Stimulated activated CD8-positive, alpha-beta memory T cell treated with anti-CD3 and anti-CD28 coated beads, Interleukin-15, amount 100 ng/mL, for 1 hour (primary cell): ENCODE measurements at places on chromosomes 4 and X.

DNA sequence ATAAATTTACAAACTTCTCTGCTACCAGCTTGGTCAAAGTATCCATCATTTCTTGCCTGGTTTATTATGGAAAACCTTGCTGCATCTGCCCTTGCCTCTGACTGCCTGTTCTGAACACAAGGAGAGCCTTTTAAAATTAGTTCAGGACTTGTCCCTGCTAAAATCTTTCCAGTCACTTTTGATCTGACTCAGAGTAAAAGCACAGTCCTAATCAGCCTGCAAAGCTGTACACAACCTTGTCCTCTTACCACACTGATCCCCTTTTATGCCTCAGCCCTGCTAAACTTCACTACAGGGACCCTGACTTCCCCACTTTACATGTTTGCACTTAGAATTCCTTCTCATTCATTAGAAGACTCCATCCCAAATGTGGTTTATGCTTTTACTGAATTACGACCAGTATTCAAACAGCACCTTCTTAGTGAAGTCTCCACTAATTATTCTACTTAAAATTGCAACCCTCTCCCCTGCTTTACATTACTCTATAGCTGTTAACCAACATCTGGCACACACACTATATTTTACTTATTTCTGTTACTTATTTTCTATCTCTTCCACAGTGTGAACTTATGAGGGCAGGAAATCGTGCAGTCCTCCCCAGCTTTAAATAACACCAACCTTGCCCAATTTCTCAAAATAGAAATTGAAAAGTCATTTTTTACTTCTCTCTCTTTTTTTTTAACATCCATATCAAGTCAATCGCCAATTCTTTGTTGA, 6.3 kb downstream of the GABRA4 start:
- no peak for DNase-seq

GRCh38 chr4:176123710-176124407, 58.2 kb downstream of the WDR17 start:
- DNase-seq: no peak

DNA sequence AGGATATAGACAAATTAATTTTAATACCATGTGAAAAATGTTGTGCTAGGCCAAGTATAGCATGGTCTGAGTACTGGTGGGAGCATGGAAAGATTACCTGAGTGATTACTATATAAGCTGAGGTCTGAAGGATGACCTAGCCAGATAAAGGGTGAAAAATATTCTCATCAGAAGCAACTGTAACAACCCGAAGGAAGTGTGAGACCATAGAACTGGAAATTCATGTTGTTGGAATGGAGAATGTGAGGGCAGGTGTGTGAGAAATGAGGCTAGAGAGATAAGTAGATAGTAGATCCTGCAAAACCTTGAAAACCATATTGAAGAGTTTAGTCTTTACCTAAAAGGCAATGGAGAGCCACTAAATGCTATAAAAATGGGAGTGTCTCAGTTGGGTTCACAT, 71.5 kb downstream of the ARFIP1 start:
- DNase-seq: no peak

DNA sequence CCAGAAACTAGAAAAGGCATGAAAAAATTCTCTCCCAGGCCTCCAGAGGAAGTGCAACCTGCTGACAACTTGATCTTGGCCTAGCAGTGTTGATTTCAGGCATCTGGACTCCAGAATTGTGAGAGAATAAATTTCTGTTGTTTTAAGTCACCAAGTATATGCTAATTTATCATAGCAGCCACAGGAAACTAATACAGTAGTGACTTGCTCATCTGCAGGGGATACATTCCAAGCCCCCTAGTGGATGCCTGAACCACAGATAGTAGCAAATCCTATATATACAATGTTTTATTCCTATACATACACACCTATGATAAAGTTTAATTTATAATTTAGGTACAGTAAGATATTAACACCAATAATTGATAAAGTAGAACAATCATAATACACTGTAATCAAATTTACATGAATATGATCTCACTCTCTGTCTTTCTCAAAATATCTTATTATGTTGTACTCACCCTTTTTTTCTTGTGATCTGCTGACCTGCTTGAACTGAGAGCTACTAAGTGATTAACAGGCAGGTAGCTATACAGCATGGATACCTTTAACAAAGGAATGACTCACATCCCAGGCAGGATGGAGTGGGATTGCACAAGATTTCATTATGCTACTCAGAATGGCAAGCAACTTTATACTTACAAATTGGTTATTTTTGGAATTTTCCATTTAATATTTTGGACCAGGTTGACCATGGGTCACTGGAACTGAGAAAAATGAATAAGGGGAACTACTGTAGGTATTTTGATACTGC, 501.1 kb downstream of the KCNIP4 start:
- no peak for DNase-seq

GRCh38 chr4:35695003-35695402, 549.3 kb downstream of the ARAP2 start:
- DNase-seq: no peak

DNA sequence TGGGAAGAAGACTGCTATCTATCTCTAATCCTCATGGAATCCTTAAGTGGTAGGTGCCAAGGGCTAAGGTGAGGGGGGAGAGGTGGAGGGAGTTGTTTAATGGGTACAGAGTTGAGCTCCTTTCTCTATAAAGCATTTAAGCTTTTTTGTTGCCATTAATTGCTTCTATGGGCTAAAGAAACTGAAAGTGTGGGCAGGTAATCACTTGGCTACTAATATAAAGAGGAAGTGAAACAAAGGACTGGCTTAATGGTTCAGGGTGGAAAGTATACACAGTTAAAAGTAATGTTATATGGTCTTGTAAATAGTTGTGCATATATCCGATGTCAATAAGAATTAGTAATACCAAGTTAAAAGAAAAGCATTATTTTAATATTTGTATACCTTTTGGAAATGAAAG, 83.9 kb downstream of the POLA1 start:
- DNase-seq: no peak

DNA sequence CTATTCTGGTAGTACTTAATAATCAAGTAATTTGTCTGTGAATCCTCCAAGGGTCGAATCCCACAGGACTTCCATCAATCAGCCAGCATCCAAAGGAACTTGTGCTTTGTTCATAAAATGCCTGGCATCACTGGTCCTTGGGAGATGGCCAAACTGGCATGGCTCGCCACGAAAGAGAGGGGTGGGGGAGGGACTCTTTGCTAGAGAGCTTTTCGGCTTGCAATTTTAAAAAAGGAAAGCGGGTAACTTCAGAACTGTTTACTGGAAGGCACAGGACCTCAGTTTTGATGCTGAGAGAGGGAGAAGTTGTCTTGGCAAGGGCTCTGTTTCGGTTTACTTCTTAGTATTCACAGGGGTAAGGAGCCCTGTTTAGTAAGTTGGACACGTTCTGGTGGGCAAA, 79.4 kb upstream of the FHL1 start:
- DNase-seq: no peak

DNA sequence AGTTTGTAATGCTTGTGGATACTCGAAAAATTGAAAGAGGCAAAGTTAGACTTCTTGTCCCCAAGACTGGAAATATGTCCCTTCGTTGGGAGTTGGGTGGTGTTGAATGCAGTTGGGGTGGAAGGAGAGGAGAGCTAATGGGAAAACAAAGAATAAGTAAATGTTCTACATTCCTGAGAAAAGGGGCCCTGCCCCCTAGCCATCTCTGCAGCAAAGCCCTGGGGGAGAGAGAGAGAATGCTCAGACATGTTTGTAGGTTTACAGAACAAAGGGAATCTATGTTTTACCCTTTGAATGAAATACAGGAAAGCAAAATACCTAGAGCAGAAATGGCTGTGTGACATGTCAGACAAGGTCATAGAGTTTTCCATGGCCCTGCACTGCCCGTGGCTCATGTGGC, 88.1 kb downstream of the RASL11B start:
- DNase-seq: no peak

DNA sequence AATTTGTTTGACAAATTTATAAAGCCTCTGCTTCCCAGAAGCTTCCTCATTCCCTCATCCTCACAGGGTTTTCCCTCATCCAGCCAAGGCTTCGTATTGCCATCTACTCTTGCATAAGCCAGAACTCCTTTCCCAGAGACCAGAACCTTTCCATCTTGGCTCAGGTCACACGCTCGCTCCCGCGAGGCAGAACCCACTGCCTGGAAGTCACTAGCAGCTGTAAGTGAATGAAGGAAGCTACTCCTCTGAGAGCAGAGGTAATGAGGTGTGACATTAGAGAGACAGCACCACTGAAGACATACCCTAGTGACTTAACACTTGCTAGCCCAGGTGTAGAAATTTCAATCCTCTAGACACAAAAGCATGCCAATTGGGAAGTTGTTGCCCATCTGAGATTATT, 52.5 kb downstream of the LHFPL1 start:
- no peak for DNase-seq

GRCh38 chr4:183989931-183990330, 84.8 kb downstream of the STOX2 start:
- no peak for DNase-seq

- DNase-seq: no peak
Observed at GRCh38 chr4:23368081-23368697, 521.7 kb downstream of the PPARGC1A start.

DNA sequence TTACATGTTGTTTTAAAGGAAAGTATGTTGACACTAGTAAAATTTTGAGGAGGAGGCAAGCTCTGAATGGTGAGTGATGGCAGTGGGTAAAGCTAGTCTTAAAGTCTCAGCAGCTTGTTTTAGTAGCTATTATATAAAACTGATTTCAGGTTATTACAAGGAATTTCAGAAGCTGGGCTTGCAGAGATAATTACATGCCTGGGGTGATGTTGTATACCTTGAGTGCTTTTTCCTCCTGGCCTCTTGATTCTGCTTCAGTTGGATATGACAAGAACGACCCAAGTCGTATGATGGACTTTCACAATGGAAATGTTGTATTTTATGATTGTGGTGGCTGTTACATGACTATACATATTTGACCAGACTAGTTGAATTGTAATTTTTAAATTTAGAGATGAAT, 175.5 kb upstream of the ADGRL3 start:
- DNase-seq: no peak

DNA sequence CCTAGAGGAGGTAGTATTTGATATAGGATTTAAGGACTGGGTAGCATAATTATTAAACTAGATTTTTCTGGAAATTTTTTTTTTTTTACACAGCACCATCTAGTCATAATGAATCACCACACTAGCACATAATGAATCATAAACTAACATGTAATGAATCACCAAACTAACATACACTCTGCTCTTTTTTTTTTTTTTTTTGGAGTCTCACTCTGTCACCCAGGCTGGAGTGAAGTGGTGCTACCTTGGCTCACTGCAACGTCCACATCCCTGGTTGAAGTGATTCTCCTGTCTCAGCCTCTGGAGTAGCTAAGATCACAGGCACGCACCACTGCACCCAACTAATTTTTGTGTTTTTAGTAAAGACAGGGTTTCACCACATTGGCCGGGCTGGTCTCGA, 92.5 kb downstream of the FAM13A start:
- no peak for DNase-seq

DNA sequence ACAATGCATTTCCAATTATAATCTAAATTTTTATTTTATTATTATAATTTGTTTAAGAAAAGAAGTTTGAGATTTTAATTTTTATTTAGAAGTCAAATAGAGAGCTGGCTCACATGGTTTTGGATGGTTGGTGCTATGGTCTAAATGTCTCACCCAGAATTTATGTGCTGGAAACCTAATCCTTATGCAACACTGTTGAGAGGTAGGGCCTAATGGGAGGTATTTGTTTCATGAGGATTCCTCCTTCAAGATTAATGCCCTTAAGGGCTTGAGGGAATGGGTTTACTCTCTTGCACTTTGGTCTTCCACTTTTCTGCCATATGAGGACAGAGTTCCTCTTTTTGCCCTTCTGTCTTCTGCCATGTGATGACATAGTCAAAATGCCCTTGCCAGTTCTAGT, 960.5 kb upstream of the IGFBP7 start:
- no peak for DNase-seq

DNA sequence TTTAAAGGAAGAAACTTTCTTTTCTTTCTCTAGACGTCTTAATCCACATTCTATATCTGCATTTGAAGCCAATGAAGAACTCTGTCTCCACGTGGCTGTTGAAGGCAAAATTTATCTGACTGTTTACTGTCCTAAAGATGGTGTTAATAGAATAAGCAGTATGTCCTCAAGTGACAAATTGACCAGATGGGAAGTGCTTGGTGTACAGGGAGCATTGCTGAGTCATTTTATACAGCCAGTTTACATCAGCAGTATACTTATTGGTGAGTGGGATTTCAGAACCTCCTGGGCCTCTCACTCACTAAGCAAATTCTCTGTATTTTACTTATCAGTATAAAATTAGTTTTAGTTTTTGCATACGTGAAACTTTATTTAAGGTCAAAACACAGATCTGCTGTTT, 33.7 kb downstream of the ADAD1 start:
- no peak for DNase-seq

- DNase-seq: no peak
Observed at GRCh38 chr4:97394653-97395052, 748.6 kb downstream of the STPG2 start.

DNA sequence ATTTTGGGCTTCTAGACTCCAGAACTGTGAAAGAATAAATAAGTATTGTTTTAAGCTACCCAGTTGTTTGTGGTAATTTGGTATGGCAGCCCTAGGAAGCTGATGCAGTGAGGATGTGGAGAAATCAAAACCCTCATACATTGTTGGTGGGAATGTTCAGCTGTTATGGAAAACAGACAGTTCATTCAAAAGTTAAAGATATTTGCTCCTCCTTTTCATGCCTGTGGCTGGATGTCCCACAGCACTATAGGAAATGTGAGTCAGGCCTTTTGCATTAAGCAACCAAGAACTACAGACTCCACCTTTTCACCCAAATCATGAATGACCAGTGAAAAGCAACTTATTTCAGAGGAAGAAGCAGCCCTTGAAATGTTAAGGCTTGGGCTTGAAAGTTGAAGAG, 6.7 kb downstream of the BBS12 start:
- DNase-seq: no peak

DNA sequence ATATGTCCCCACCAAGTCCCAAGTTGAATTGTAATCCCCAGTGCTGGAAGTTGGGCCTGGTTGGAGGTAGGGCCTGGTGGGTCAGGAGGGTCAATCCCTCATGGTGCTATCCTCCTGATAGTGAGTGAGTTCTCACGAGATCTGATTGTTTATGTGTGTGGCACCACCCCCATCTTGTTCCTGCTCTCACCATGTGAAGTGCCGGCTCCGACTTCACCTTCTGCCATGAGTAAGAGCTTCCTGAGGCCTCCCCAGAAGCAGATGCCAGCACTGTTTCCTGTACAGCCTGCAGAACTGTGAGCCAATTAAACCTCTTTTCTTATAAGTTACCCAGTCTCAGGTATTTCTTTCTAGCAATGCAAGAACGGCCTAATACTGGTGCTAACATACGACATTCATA, 22.7 kb upstream of the TMEM33 start:
- no peak for DNase-seq

- no peak for DNase-seq
Observed at GRCh38 chr4:82436130-82436529, 5.7 kb downstream of the ENOPH1 start.

DNA sequence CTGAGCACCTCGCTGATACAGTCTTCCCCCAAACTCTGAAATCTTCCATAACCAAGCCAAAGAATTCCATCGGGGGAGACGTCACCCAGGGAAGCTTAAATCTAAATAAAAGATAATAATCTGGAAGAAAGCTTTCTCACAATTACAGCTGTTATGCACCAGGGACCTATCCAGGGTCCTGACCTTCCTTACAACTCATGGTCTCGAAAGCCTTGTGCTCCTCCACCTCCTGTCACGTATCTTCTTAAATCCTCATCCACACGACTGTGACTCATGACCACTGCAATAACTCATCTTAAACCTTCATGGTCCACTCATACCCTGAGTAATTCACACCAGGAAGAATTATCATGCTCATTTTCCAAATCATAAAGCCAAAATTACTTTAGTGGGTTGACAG, 166.8 kb upstream of the FRG1 start:
- DNase-seq: no peak

GRCh38 chr4:3307060-3307459, 14.2 kb downstream of the RGS12 start:
- DNase-seq: no peak
